ENCODE measurements at places on chromosomes 12 and 14.
A peak's percentile ranks its signal among the peaks of the same experiment; 100 is the strongest.

- DNase-seq = no peak
These were observed 15.6 kb downstream of the ACVRL1 start for GRCh38 chr12:51922762-51923505.

DNA sequence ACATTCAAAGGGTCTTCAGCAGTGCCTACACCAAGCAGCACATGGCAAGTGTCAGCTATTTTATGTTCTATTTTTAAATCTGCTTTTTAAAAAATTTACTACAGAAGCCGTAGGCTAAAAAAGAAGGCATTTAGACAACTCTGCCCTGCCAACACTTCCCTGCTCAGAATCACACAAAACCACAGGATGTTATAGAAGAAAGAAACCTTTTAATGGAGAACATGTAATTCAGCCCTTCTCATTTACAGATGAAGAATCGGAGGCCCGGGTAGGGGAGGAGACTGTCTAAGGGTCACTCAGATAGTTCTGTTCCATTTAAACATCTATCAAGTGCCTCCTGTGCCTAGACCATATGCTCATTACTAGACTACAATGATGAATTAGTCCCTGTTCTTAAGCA is 171.8 kb upstream of the NTF3 start:
- DNase-seq = no peak

- no peak for DNase-seq
These were observed 13.0 kb upstream of the TPCN1 start for GRCh38 chr12:113208041-113208934.

- no peak for DNase-seq
These were observed 183.7 kb downstream of the AKAP6 start for GRCh38 chr14:32512813-32513212.

DNA sequence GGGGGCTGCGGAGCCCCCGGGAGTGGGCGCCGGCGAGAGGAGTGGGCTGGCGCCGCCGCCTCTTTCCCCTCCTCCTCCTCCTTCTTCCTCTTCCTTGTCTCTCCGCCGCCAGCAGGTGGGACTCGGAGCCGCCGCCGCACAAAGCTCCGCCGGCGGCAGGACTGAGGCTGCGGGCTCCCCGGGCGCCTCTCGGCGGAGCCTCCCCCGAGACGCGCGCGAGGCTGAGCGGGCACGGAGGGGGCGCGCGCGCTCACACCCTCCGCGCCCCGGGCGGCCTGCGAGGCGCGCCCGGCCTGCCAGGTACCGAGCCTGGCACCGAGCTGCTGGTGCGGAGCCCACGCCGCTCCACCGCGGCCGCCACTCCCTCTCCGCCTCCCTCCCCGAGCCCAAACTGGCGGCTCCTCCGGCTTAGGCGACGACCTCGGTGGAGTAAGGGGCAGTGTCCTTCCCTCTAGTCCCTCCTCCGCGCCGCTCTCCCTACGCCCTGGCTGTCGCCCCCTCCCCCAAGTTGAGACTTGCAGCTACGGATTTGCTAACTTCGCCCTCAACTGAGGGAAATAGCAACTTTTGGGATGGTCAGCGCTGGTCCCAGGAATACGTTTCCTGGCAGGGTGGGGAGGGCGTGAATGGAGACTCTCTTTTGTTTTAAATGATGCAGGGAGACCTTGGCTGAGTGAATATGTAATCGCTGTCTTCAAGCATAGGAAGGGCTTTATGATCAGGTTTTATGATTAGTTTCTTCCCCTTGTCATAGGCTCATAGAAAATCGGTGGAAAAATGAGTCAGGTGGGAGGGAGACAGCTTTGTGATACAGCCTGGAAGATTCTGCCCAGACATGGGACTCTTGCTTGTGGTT is 199.5 kb upstream of the CAND1 start:
- no peak for DNase-seq

DNA sequence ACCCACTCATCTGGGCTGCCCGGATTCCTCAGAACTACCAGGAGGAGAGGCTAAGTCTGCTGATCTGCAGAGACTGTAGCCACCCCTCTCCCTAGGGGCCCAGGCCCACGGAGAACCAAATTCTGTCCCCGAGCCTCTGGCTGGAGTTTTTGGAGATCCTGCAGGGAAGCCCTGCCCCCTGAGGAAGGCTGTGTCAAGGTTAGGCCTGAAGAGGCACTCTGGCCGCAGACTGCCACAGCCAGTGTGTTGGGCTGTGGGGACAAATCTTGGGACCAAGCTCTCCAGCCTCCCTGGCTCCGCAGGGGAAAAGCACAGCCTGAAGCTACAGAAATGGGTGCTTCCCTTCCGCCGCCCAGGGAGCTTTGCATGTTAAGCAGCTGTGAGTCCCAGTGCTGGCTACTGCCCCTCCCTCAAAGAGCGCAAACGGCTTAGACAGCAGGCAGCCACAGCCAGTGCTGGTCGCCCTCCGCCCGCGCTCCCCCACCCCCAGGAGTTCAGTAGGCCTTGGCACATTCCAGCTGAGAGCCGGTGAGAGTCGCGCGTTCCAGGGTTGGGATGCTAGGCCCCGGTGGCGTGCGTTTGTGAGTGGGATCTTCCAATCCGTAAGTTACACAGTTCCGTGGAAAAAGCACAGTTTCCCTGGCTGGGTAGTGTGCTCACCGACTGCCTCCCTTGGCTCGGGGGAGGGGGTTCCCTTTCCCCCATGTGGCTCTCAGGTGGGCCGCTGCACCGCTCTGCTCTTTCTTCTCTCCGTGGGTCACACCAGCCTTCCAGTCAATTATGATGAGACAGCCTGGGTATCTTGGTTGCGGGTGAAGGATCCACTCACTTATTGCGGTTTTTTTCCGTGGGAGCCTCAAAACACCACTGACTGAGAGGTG is 13.2 kb downstream of the CLEC4E start:
- no peak for DNase-seq

DNA sequence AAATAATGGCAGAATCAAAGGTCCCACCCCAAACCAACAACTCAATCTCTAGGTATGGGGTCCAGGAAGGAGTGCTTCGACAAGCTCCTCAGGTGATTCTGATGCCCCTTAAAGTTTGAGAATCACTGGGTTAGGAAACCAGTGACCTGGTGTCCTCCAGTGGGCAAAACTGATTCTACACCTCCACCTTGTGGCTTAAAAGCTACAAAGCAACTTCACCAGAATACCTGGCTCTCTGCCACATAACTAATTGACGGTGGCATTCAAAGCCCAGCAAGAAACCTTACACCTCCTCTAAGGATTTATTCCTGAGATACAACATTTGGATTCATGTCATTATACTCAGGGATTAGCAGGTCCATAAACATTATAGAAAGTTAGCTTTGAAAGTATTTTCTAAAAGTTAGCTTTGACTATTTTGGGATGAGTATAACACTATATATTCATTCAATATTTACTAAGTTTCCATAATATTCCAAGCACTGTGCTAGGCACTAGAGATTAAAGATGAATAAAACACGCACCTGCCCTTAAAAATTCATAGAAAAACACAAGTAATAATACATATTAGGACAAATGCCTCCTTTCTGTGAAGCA is 45.4 kb downstream of the DCAF5 start:
- no peak for DNase-seq

DNA sequence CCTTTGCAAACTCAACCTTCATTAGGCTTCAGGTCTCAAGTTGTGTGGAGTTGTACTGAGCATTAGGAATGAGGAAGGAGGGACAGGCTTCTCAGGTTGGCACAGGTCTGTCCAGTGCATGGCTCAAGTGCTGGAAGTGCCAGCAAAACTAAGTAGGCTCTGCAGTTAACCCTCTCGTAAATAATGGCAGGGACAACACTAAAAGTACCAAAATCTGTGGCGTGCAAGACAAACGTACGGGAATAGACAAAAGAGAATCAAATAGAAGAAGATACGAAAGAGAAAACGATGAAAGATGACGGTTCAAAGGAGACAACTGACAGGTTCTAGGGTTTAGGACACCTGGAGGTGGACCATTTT is 612 bp downstream of the TRAPPC6B start:
- no peak for DNase-seq

GRCh38 chr12:59698600-59698999 is 102.8 kb downstream of the SLC16A7 start:
- DNase-seq = no peak

DNA sequence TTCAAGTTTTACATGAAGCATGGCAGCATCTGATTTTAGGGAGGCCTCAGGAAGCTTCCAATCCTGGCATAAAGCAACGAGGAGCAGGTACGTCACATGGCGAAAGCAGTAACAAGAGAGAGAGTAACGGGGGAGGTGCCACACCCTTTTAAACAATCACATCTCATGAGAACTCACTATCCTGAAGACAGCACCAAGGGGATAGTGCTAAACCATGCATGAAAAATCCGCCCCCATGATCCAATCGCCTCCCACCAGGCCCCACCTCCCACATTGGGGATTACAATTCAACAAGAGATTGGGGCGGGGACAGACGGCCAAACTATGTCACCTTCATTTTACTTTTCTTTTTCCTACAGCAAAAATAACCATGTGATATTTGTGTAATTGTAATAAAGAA is 7.2 kb upstream of the MAP3K9 start:
- no peak for DNase-seq

GRCh38 chr12:53977596-53978445 is 3.1 kb upstream of the HOTAIR start:
- no peak for DNase-seq

DNA sequence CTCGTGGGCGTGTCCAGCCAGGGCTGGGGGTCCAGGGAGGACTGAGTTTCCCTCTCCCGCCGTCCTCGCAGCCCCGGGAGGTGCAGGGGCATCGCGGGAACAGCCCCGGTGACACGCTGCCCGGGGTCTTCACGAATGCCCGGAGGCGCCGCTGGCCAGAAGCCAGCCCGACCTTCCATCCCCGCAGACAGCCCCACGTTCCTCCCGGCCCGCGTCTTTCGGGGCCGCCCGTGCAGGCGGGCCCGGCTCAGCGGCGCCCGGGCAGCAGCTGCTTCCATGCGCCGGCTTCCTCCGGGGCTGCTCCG is 827 bp upstream of the TEDC1 start:
- DNase-seq = no peak

DNA sequence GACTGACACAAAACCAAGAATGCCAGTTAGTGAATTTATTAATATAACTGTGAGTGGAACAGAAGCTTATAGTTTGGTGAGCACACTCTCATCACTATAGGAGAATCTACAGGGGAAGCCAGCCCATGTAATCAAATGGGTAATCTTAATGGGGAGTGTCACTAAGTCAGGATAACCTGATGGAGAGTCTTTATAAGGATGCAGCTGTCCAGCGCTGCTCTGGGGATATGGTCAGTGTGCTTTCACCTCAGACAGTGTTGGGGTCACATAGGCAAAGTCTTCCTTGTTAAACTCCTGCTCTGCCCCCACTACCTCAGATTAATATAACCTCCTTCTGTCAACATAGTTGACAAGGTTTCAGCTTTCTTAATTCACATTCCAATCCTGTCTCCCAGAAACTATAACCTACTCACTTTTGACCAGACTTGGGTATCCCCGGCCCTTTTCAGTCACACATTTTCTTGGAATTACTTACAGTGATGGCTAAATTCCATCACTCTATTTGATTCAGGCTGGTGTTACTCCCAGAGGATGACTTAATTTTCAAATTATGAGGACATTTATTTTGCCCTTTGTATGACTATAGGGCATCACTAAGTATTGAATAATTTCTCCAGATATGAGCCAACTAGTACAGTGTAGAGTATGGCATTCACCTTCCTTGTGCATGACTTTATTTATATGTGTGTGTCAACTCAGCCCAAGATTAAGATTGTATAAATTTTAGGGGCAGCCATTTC is 13.2 kb downstream of the STK38L start:
- DNase-seq = no peak

- DNase-seq = no peak
These were observed at the start of gene CLECL1 for GRCh38 chr12:9732921-9733461. Gene CLECL1, minus strand, starts transcription at chr12:9733097.

GRCh38 chr12:105481392-105482300 is 151.2 kb downstream of the C12orf75 start:
- no peak for DNase-seq

DNA sequence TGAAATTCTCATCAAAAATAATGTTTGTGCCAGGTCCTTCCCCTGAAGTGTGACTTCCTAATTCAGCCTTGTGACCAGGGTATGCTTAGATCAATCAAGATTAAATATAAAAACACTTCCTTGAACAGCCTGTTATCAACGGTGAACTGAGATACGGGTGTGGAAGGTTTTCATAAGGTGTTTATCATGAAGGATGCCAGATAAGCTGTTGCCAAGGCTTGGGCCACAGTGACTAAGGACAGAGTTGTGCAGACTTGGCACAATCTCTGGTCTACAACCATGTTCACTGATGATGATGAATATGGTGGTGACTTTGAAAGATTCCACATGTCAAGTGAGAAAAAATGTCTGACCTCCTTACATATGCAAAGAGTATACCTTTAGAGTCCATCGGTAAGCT is 51.3 kb upstream of the LIN7A start:
- DNase-seq = no peak

DNA sequence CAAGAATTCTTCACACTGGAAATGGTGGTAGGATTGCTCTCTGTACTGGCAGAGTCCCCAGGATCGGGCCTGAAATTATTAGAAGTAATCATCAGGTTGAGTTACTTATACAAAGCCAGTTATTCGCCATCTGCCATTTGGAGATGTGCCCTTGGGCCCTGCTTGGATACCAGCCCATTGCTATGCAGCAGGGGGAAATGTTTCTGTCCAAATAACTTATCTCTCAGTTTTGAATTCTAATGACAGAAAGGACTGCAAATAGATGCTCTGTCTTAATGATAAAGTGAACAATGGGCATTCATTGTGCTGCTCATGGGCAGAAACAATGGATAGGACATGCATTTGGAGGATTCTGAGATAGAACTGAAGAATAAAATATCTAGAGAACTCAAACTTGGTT is 139.1 kb upstream of the PELI2 start:
- no peak for DNase-seq

GRCh38 chr14:65922142-65922541 is 509.6 kb downstream of the FUT8 start:
- DNase-seq = no peak

DNA sequence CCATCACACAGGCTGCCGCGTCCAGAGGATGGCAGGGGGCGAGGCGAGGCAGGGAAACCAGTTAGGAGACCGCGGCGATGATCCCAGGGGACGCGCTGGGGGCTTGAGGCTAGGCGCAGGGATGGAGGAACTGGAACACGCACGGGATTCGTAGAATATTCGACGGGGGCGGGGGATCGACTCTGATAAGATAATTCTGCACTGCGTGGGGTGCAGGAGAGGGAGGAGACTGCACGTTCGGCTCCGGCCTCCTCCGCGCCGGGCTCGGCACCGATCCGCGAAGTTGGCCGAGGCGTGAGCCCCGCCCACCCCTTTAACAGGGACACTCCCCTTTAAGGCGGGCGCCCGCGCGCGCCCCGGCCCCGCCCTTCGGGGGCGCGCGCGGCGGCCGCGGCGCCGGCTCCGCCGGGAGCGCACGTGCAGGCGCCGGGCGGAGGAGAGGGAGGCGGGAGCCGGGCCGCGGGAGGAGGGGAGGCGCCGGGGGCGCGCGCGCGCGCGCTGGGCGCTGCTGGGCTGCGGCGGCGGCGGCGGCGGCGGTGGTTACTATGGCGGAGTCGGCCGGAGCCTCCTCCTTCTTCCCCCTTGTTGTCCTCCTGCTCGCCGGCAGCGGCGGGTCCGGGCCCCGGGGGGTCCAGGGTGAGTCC is at the start of gene ACVR1B:
Gene ACVR1B, plus strand, starts transcription at position 501 of the 644 bp plus-strand sequence. Its CDS starts 45 bp downstream, at position 546.
- peak; percentile 77 for DNase-seq

GRCh38 chr12:55019784-55020183 is at the start of gene NEUROD4:
Gene NEUROD4, plus strand, starts transcription at chr12:55019974. Its CDS starts 6,466 bp downstream, at chr12:55026440.
- peak; percentile 55 for DNase-seq

GRCh38 chr12:7788294-7788660 is 925 bp upstream of the NANOG start:
- DNase-seq = no peak

- no peak for DNase-seq
These were observed 327.7 kb downstream of the DUSP6 start for GRCh38 chr12:89024580-89024979.

Measured in RWPE2 (cell line).